NCI-H187 (cell line): ENCODE measurements at places on chromosomes 13 and 19.

DNA sequence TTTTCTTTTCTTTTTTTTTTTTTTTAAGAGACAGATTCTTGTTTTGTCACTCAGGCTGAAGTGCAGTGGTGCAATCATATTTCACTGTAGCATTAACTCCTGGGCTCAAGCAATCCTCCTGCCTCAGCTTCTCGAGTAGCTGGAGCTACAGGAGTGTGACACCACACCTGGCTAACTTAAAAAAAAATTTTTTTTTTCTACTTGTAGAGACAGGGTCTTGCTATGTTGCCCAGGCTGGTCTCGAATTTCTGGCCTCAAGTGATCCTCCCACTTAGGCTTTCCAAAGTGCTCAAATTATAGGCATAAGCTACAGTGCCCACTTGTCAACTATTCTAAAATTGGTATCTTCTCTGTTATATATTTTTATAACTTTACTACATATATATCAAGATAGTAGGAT is 6.6 kb downstream of the ELF1 start:
- DNase-seq = no peak

DNA sequence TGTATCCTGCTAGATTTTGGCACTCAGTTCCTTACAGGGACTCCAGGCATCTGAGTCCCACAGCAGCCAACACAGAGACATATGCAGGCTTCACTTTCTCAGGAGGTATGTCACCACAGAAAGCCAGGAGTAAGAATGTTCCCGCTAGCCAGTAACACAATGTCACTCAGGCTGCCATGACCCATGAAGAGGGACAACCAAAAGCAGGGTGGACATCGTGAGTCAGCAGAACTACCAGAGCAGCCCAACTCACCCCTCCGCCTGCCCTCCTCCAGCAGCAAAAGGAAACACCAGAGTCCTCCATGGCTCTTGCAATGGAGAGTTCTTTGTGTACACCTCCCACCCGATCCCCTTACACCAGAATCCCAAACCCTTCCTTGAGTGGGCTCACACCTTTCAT is 95.4 kb downstream of the CRYL1 start:
- no peak for DNase-seq

DNA sequence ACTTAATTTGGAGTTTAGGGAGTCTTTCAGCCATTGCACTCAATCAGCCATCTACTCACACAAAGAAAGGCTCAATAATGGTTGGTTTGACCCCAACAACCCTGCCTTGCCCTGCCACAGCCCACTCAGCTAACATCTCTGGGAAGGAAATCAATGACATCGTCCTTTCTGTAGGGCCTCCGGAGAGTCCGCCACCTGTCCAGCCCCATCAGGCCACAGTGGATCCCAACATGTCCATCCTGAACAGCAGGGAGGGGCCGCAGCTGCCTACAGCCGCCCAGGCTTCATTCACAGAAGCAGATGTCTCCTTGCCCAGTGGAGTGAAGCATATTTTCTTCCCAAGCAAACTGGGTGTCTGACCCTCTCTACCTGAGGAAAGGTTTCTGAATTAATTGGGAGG is 4.2 kb upstream of the CDX2 start:
- no peak for DNase-seq

GRCh38 chr13:30580852-30581502 is 36.7 kb upstream of the USPL1 start:
- DNase-seq = no peak

GRCh38 chr19:16445238-16446107 is 26.3 kb downstream of the EPS15L1 start:
- DNase-seq = no peak

DNA sequence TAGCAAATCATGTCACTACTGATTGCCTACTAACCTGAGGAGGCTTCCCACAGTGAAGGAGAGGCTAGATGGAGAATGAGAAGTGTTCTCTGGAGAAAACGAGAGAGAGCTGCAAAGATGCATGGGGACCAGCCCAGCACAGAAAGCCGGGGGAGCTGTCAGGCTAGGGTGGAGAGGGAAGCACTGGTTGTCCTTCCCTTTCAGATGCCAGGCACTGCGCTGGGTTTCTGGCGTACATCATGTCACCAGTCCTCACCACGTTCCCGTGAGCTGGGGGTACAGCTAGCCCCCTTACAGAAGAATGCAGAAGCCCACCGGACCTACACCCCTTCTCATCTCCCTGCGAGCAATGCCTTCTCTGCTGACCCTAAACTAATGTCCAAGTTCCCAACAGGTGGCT is 86.0 kb downstream of the STK24 start:
- DNase-seq = no peak

DNA sequence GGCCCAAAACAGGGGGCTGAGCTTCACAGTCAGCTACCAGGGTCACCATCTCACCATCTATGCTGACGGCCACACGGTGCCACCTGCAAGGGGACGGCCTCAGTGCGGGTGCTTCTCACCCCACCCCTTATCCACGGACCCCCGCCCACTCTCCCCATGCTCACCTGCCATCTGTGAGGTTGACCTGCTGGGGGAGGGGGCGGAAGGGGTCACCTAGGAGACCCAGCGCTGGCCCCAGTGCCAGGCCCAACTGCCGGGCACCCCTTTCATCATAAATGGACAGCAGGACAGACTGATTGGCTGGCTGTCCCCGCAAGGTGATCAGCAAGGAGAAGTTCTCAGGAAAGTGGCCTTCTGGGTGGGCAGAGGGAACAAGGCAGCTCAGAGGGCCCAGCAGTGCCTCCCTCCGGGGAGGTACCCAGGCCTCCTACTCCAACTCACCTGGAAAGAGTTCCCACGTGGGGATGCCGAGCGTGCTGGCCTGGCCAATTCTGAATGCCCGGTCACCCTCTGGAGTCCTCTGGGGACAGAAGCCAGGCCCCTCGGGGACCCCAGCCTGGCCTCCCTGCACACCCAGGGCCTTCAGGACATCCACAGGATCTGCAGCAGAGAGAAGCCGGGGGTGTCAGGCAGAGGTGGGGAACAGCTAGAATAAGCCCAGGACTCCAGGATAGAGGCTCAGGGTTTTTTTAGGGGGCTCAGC is 4.5 kb downstream of the COL5A3 start:
- DNase-seq = no peak

- DNase-seq = no peak
These were observed 1.5 kb downstream of the GNA11 start for GRCh38 chr19:3095441-3096191.

- no peak for DNase-seq
These were observed 6.1 kb upstream of the GSK3A start for GRCh38 chr19:42248270-42249148.

DNA sequence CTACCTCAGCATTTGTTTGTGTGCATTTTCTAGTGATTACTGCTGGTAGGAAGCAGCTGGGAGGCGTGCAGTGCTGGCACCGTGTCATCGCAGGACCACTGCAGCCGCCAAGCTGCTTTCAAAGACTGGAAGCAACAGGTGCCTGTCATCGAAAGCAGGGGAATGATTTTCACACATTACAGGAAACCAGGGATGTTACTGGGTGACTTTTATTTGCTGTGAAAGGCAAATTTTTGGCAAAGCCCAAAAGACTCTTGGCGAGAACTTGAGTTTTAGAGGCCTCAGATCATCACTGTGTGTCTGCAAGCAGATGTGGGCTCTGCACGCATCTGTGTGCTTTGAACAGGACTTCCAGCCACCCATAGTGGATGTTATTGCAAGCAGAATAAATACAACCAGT is 176.4 kb downstream of the FLT1 start:
- DNase-seq = no peak

- DNase-seq = peak; percentile 95
These were observed at the start of the genes ATF5 and NUP62 for GRCh38 chr19:49929121-49929610. TSS of gene ATF5 (plus strand) at chr19:49929205. CDS start at chr19:49930851, 1,646 bp downstream. TSS of gene NUP62 (minus strand) at chr19:49929504. CDS start at chr19:49909807, 19,697 bp downstream.

GRCh38 chr13:113731192-113732175 is 27.5 kb upstream of the TMEM255B start:
- DNase-seq = no peak

GRCh38 chr19:5927441-5927821 is 13.4 kb downstream of the CAPS start:
- DNase-seq = no peak
